ENCODE measurements at places on chromosomes 3 and 15.

GRCh38 chr15:88423331-88423730 lies 43.9 kb downstream of the MRPL46 start:
- DNase-seq: no peak

DNA sequence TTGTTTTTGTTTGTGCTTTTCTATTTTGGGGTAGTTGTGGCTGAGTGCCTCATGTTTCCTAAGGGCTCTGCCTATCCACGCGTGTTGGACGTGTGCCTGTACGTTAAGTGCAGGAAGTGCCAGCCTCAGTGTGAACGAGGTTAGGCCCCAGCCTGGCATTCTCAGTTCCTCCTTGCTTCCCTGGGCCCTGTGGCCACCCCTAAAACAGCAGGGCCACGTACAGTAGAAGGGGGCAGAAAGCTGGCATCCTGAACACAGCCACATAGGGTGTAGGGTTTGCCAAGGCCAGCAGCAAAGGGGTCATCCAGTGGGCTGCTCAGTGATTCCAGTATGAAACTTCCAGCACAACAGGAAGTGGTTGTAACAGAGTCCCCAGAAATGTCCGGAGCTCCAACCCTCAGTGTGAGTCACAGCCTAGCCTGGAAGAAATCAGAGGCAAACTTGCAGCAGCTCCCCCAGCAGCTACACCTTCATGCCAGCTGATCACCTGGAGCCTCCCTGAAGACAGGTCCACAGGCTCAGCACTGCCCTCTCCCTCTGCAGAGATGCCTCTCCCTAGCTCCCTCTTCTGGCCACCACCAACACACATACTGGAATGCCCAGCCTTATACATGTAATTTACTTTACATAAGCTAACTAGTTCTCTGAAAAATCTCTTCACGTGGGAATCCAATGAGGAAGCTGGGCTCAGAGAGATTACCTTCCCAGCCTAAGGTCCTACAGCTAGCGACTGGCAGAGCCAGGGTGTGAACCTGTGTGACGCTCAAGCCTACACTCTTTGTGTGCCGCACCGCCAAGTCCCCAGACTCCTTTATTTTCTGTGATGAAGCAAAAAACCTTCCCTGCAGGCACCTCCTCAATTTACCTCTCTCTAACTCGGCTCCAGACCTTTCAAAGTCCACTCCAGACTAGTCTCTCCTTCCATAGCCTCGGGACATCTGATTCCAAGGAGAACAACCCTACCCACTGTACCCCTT lies 26.6 kb downstream of the ILDR1 start:
- DNase-seq: peak; percentile 78

DNA sequence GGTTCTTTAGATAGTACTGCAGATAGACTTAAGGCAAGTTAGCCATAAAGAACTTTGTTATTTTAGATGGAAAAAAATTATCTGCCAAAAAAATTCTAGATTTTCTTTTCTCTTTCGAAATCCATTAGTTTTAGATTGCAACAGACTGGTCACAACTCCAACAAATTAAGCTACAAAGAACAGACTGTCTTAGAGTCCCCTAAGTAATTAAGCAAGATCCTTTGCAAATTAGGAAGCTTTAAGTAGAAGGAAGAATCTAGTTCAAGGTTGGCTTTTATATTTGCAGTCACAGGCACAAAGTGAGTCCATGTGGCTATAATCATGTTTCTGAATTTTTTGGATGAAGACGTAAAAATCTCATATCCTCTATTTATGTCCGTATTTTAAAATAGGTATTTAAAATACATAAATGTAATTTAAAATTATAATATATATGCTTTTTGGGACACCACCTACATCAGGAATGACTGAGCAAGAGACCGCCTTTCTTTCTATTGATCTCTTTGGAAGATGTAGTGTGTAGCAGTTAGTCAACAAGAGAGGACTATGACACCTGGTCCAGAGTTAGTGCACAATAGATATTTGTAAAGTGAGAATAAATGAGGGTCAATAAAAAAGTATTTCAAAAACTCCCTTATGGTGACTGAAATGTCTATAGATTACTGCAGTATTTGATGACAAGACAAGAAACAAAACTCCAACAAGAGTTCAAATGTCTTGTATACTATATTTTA lies 34.4 kb downstream of the TMEM45A start:
- no peak for DNase-seq

GRCh38 chr15:31323627-31324026 lies 3.0 kb upstream of the KLF13 start:
- no peak for DNase-seq

DNA sequence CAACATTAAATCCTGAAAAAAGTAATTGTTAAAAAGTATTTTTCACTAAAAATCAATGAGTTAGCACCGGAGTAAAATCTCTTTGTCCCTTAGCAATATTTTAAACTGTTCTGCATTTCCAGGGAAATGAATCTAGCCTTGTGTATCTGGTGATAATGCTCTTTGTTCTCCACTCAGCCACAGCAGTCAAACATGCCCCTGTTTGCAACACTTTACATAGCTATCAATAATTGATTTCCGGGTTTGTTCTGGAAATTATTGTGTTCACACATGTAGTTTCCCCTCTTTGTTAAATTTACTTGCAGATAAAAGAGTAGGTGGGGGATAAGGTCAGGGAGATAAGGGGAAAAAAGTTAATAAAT lies 3.6 kb upstream of the A4GNT start:
- DNase-seq: no peak

- DNase-seq: no peak
Measured at GRCh38 chr3:41247055-41248004, 48.0 kb downstream of the CTNNB1 start.

GRCh38 chr3:50202353-50203112 lies 2.5 kb upstream of the SLC38A3 start:
- no peak for DNase-seq
